Stimulated activated CD4-positive, alpha-beta T cell treated with anti-CD3 and anti-CD28 coated beads, Interleukin-1b, Interleukin-23, amount 100 ng/mL, for 1 hour (primary cell): ENCODE measurements at places on chromosomes 3 and 15.

GRCh38 chr15:37877851-37878741 lies 56.3 kb upstream of the TMCO5A start:
- DNase-seq = no peak

GRCh38 chr3:105915524-105915923 lies 46.7 kb upstream of the CBLB start:
- DNase-seq = no peak

GRCh38 chr15:25173241-25174028 lies 218.6 kb downstream of the SNRPN start:
- no peak for DNase-seq

DNA sequence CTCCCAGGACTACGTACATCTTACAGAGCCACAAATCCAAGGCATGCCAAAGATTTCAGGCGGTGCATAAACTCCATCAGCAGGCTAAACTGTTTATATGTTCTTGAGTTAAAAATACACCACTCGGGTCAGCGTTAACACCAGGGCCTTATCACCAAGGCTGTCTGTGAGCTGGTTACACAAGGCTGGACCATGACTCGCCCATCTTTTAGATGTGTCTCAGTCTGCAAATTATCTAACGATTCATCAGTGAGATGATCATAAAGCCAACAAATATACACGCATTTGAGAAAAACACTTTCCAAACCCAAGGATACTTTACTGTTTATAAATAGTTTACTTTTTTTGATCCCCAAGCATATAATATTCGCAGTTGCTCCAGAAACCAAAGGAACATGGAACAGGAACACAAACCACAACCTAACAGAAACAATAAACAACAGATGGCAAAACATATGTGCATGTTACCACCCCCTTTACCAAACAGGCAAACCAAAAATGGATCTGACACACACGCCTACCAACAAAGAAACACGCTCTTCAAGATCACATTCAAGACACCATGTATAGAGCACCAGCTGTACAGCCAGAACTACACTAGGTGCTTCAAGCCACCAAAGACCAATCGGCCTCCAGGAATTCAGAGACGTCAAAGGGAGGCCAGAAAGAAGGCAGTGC lies 15.4 kb downstream of the LRIG1 start:
- no peak for DNase-seq

DNA sequence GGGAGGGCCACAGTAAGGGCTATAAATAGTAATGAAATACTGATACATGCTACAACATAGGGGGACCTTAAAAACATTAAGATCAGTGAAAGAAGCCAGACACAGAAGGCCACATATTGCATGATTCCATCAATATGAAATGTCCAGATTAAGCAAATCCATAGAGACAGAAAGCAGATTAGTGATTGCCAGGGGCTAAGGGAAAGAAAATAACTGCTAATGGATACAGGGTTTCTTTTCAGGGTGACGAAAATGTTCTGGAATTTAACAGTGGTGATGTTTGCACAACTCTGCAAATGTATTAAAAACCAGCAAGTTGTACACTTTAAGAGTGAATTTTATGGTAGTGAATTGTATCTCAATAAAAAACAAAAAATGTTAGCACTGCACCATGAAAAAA lies 37.0 kb downstream of the PIK3R4 start:
- no peak for DNase-seq

GRCh38 chr3:99918715-99919114 lies 101.1 kb downstream of the CMSS1 start:
- no peak for DNase-seq

DNA sequence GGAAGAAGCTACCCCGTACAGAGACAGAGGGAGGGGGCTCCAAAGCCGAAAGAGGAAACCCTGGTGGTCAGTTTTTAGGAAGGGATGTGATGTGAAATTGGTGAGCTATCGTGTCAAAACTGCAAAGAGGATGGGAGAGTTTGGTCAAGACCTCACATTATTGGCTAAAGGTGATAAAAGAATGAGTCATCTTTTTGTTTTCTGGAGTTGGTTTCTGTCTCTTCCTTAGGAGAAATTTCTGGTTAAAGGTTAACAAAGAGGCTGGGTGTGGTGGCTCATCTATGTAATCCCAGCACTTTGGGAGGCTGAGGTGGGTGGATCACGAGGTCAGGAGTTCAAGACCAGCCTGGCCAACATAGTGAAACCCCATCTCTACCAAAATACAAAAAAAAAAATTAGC lies 217.8 kb upstream of the CBLB start:
- DNase-seq = no peak

GRCh38 chr3:151964743-151965142 lies 91.3 kb downstream of the SUCNR1 start:
- no peak for DNase-seq

DNA sequence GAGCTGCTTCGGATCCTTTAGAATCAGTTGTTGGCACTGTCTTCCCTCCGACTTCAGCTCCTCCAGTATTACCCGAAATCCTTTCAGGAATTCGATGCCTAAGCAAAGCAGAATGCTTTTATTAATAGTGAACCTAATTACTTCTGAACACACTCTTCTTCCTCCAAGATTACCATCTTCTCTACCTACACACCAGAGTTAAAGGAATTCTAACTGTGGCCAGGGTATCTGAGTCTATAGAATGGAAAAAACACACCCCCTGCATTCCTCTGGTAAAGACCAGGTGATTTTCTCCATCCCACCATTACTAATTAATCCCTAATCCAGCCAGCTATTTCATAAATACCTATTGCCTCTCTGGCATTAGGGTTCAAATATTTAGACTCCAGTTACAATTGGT lies 49.8 kb downstream of the SPATA12 start:
- DNase-seq = no peak

DNA sequence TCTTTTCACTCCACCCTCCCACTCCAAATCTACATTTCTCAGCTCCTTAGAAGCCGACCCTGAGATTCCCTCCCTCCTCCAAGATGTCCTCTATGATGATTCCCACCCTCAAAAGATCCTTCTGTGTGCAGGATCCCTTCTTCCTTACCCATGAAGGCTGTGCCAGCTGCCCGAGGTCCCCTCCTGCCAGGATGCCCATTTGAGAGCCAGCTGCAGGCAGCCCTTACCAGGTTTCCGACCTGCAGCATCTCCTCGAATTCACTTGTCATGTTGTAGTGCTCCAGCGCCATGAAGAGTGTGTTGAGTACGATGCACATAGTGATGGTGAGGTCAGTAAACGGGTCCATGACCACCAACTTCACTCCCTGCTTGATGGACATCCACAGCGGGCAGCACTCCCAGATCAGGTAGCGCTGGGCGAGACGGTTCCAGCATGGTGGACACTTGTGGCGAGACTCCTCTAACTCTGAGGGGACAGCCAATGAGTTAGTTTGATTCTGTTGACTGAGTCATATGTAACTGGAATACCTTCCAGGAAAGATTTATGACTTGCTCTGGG lies 51.9 kb downstream of the SCN5A start:
- no peak for DNase-seq

DNA sequence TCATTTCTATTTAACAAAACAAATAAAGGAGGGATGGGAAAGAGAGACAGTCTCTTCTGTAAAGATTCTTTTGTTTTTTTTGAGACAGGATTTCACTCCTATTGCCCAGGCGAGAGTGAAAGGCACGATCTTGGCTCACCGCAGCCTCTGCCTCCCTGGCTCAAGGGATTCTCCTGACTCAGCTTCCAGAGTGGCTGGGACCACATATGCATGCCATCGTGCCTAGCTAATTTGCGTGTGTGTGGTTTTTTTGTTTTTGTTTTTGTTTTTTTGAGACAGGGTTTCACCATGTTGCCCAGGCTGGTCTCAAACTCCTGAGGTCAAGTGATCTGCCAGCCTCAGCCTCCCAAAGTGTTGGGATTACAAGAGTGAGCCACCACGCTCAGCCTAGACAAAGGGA lies 23.3 kb downstream of the STAG1 start:
- no peak for DNase-seq

DNA sequence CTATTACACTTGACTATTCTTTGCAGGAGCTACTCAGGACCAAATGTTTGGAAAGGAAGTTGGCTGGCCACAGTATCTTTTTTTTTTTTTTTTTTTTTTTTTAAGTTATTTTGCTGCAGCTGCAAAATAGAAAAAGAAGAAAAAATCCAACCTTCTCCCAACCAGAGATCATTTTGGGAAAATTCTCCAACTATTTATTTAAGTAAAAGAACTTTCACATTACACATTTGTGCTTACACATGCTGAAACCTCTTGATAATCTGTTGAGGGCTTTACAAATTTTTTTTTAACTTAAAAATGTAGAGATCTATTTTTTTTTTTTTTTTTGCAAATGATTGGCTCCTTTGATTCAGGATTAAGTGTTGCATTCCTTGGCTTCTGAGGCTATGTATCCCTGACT lies 148.0 kb downstream of the POLR2M start:
- no peak for DNase-seq
